ENCODE measurements at places on chromosomes 5 and 9.

DNA sequence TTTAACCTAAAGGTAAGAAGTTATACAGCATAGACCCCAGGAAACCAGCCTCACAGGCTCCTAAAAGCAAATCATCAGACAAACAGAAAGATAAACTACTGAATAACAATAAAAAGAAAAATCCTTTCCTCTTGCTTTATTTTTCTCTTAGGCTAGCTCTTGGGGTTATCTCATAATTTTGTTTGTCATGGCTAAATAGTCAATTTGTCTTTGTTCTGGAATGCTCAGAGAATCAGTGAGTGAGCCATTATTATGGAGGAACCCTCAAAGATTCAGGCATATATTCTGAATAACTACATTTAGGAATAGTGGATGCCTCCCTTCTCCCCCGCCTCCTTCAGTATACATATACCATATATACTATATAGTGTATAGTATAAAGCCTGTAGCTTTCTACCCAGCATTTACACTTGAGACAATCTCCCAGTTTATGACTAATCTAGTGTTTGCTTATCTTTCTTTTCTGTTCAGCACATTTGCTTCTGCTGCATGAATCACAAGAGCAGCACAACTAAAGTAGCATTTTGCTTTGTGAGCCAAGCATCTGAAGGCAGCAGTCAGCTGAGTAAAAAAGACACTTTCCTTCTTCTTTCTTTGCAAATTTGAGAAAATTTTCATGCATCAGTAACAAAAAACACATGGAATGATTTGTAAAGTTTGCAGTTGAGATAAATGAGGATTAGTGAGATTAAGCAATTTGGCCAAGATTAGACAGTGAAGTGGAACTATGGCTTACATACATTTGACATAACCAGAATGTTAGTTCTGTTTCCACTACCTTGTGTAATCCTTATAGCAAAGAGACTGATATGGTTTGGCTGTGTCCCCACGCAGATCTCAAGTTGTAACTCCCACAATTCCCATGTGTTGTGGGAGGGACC lies 45.3 kb upstream of the PPP3R2 start:
- DNase-seq, result no peak

GRCh38 chr5:119879446-119879845 lies 250.1 kb downstream of the FAM170A start:
- DNase-seq, result no peak

DNA sequence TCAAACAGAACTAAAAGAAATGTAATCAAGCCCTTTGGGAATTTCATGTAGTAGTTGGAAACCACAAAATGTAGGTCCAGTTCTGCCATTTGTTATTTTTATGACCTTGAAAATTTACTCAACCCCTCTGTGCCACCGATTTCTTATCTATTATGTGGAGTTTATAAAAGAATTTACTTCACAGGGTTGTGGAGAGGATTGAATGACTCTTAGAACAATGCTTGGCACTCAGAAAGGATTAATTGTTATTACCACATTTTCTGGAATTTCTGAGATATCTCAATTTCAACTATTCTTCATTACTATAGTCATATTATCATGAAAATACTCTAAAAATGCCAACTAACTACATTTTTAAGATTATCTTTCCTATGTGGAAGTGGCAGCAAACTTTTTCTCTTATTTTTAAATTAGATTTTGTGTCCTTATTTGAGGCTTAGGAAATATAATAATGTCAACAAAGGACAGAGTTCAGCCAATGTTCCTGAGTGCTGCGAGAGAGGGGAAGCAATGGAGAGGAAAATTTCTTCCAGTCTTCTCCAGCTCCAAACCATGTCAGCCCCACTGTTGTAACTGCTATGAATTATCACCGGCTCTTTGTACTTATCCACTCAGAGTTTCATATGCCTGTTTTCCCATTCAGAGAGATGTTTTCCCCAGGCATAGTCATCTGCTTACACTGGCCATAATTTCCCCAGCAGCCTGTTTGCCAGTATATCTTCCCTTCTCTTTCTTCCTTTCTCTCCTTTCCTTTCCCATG lies 525.6 kb downstream of the SPATA31D1 start:
- no peak for DNase-seq

GRCh38 chr5:17065458-17065857 lies 129.4 kb upstream of the MYO10 start:
- no peak for DNase-seq

DNA sequence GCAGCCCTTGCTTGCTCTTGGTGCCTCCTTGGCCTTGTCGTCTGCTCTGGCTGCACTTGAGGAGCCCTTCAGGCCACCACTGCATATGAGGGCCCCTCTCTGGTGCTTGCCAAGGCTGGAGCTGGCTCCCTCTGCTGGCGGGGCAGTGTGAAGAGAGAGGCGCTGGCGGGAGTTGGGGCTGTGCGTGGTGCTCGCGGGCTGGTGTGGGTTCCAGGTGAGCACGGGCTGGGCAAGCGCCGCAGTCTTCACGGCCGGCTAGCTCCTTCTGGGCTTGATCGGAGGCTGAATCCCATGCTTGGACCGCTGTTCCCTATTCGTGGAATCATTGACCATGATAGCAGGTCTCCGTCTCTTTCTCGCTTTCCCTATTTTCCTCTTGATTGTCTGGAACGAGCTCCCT lies 56.5 kb downstream of the XRCC4 start:
- DNase-seq, result no peak

DNA sequence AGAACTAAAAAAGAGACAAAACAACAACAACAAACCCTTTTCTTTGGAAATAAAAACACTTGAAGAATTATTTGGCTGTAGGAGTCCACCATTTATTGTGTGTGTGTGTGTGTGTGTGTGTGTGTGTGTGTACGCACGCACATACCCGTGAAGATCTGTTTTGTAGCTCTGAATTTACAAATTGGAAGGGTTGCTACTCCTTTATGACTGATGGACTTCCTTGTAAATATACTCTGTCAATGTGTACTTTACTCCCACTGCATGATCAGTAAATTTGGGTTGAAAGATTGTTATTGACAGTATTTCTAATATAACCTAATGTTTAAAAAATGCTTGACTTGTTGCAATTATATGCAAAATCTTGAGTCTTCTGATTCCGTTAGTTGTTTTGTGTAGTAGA lies 148.1 kb downstream of the ATG10 start:
- DNase-seq, result no peak

- no peak for DNase-seq
These were observed 23.3 kb downstream of the FAM81B start for GRCh38 chr5:95414451-95414850.

- no peak for DNase-seq
These were observed 57.3 kb downstream of the FGF18 start for GRCh38 chr5:171476701-171477100.

GRCh38 chr9:107907255-107907654 lies 417.7 kb upstream of the KLF4 start:
- no peak for DNase-seq

DNA sequence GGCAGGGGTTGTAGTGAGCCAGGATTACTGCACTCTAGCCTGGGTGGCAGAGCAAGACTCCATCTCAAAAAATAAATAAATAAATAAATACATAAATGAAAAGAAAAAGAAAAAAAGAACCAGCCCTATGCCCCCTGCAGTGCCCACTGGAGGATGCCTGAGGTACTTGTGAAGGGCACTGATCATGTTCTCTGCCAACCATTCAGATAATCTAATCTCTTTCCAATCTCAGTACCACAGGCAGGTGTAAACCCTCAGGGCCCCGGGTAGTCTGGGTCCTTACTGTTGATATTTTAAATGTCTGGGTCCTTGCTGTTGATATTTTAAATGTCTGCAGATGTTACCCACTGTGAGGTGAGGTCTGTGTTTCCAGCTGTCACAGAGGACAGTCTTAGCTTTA lies 321.8 kb upstream of the ADCY2 start:
- DNase-seq, result no peak

GRCh38 chr9:124437086-124437485 lies 13.2 kb upstream of the ADGRD2 start:
- no peak for DNase-seq

DNA sequence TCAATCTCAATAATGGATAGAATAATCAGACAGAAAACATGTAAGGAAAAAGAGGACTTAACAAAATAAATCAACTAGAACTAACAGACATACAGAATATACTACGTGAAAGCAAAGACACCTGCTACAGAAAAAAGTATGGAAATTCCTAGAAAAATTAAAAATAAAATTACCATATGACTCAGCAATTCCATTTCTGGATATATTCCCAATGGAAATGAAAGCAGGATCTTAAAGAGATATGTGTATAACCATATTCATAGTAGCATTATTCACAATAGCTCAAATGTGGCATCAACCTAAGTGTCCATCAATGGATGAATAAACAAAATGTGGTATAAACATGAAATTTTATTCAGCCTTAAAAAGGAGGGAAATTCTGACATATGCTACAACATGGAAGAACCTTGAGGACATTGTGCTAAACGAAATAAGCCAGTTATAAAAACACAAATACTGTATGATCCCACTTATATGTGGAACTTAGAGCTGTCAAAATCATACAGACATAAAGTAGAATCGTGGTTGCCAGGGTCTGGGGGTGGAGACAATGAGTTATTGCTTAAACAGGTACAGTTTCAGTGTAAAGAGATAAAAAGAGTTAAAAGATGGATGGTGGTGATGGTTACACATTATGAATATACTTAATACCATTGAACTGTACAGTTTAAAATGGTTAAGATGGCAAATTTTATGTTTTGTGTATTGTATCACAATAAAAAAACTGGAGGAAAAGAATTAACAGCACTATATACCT lies 6.9 kb downstream of the PLAA start:
- DNase-seq, result no peak

Data from thoracic aorta (tissue), 2 donors.